ENCODE measurements at places on chromosomes 7 and 10.

DNA sequence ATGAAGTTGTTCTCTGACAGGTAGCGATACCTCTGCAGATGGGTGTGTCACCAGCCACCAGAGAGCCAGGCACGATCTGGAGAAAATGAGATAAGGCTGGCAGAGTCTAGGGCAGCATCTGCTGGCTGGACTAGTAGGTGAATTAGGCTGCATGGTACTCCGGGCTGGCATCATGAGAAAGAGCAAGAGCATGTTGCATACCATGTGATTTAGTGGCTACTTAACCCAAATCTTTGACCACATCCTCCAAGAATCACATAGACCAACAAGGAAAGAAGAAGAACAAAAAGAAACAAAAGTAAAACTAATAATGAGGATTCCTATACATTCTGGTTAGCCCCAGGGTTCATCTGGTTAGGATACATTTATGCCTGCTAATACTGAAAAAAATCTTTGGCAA lies 23.4 kb upstream of the FAM170B start:
- DNase-seq = no peak

- no peak for DNase-seq
Measured at GRCh38 chr10:125123476-125124114, 36.8 kb downstream of the CTBP2 start.

DNA sequence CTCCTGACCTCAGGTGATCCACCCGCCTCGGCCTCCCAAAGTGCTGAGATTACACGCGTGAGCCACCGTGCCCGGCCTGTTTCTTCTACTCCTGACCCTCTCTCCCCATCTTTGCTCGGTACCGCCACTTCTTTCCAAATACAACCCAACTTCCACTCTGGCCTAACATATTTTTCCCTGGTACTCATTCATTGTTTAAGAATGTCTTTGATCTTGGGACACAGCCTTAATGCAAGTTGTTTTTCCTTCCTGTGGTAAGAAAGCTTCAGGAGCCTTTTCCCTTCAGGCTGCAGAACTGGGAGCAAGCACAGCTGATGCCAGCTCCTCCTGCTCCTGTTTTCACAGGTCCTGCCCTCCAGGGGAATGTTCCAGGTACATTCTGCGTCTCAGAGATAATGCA lies 13.7 kb downstream of the CALML3 start:
- no peak for DNase-seq

DNA sequence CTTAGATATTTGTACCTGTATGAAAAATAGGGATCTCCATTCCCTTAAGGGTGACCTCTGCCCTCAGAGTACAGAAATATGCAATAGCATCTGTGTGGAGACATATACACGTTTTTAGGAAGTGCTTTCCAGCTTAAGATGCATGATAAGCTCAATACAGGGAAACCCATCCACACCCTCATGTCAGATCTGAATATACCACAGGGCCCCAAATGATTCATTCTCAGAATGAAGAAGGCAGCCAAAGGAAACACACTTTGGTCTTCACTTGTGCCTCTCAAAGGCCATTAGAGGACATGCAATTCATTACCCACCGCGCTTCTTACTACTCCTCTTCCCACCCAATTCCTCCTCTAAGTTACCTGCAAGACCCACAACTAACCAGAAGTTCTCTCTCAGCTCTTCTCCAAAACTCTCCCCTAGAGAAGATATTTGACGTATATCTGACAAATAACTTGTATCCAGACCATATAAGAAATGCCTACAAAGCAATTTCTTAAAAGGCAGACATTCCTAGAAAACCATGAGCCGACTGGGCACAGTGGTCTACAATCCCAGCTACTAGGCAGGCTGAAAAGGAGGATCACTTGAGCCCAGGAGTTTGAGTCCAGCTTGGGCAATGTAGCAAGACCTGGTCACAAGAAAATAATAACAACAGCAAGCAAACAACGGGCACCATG lies 103.0 kb downstream of the OAT start:
- DNase-seq = no peak

DNA sequence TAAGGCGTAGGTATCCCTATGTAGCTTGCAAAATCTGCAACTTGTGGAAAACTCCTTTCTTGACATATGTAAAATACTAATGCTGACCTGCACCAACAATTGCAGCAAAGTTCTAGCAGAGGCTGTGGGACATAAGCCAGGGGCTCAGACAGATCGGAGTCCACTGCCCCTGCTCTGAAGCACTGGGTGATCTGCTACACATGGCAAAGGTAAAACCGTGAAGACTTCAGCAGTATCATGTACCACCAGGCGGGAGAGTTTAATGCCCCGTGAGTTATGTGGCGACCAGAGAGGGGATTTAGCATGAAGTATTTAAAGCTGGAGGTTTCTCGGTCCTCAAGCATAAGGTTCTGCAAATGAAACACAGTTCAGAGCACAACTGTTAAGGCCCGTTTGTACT lies 76.4 kb downstream of the ABCC2 start:
- DNase-seq = no peak

- no peak for DNase-seq
Measured at GRCh38 chr7:27202018-27202861, 2.3 kb upstream of the HOXA13 start.

DNA sequence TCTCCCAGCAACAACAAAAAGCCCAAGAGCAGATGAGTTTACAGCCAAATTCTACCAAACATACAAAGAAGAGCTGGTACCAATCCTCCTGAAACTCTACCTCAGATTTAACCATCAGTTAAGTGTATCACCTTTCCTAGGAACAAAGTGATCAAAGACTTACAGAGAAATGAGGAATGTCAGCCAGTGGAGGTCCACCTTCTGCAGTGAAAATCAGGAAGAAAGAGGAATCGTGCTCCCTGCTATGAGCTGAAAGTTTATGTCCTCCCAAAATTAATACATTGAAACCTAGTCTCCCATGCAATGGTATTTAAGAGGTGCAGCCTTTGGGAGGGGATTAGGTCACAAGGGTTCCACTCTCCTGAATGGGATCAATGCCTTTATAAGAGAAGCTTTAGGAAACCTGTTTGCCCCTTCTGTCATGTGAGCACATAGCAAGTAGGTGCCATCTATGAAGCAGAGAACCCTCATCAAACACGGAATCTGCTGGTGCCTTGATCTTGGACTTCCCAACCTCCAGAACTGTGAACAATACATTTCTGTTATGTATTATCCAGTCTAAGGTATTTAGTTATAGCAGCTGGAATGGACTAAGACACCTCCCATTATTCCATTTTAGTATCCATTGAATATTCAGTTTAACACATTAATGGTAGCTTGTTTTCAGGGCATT lies 139.0 kb upstream of the FZD8 start:
- DNase-seq = no peak

DNA sequence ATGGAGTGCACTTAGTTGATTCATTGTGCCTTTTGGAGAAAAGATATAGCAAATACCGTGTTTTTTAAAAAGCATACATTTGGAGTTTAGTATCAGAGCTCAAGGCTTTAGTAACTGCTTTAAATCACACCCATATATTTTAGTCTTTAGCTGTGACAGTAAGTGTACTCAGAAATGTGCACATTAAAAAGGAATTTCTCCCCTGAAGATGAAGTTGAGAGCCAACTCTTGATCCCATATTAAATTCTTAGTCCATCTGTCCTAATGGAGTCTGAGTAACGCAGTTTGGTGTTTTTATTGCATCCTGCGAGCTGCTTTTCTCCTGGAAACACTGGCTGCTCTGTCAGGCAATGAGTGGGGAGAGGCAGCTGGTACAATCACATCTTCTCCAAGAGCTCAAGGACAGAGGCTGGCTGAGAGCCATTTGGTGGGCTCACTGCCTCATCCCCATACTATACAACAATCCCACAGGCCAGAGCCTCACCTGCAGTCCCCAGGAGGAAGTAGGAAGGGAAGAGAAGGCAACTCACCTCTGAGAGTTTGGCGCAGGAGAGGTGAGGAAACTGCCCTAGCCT lies 473.6 kb upstream of the C7orf33 start:
- no peak for DNase-seq

GRCh38 chr10:29998142-29998808 lies 61.1 kb downstream of the JCAD start:
- peak; percentile 30 for DNase-seq

DNA sequence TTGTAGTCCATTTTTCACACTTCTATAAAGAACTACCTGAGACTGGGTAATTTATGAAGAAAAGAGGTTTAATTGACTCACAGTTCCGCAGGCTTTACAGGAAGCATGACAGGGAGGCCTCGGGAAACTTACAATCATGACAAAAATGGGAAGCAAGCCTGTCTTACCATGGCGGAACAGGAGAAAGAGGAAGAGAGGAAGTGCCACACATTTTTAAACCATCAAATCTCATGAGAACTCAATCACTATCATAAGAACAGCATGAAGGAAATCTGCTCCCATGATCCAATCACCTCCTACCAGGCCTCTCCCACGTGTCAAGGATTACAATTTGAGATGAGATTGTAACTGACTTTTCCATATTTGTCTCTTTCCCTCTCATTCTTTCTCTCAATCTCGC lies 9.3 kb upstream of the PNPLA8 start:
- DNase-seq = no peak

DNA sequence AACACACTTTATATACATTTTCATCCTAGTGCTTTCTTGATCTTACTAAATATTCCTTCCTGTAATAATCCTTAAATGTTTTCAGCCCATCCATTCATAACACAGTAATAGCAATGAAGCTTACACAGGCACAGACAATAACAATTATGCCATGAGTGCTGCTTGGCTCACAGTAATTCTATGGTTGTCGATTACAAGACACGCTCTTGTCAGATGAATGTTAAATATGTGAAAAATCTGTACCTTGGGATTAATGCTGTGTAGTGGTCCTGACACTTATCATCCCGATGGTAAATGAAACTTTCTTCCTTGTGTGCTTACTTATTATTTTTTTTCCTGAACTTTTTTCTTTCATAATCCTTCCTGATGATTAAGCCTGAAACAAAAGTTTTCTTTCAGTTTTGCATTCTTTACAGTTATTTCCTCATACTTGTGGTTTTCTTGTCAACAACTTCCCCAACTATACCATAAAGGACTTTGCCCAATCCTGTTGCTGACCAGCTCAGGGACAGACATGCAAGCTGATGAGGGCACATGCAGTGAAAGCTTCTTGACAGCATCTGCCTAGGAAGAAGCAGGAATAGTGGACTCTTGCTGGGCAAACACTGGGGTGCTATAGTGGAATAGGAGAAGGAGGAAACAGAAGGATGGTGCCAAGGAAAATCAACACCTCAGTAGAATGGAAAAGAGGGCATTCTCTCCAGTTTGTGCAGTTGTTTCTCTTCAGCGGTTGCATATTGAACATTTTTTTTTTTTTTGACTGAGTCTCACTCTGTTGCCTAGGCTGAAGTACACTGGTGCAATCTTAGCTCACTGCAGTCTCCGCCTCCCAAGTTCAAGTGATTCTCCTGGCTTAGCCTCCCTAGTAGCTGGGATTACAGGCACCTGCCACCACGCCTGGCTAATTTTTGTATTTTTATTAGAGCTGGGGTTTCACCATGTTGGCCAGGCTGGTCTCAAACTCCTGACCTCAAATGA lies 6.7 kb upstream of the MGAM2 start:
- no peak for DNase-seq

DNA sequence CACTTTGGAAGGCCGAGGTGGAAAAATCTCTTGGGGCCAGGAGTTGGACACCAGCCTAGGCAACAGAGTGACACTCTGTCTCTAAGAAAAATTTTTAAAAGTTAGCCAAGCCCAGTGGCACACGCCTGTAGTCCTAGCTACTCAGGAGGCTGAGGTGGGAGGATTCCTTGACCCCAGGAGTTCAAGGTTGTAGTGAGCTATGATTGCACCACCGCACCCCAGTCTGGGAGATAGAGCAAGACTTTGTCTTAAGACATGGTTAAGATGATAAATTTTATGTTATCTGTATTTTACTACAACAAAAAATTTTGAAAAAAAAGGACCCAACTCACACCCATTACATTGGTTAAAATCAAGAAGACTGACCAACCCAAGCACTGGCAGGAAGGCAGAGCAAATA lies 44.4 kb upstream of the SMARCD3 start:
- DNase-seq = no peak

DNA sequence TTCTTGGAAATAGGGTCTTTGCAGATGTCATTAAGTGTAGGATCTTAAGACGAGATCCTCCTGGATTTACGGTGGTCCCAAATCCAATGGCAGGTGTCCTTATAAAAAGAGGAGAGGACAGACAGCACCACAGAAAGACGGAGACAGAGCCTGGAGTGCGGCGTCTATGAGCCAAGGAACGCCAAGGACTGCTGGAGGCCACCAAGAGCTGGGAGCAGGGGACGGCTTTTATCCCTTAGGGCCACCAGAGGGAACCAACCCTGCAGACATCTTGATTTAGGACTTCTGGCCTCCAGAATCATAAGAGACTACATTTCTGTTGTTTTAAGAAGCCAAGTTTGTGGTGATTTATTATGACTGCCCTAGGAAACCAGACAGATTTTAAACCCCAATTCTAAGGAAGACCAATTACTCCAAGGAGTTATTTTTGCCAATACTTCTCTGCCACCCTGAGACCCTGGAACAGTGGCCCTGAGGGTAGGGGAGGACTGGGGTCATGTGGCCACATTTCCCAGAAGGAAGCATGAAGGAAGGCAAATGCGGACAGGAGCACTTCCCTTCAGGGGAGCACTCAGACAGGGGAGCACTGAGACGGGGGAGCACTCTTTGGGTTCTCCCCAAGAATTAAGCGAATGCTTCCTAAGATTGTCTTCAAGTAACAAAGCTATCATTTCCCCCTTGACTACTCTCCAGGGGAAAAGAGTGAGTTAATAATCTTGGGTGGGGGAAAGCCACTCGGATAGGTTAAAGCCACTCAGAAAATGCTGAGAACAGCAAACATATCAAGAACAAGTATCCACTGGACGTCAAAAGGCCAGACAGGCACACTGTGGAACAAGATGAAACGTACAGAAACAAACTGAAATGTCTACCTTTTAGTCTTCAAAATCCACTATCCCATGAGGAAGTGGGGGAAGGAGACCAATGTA lies 67.5 kb downstream of the CHST15 start:
- DNase-seq = no peak

GRCh38 chr7:41584746-41585145 lies 118.1 kb downstream of the INHBA start:
- DNase-seq = no peak

DNA sequence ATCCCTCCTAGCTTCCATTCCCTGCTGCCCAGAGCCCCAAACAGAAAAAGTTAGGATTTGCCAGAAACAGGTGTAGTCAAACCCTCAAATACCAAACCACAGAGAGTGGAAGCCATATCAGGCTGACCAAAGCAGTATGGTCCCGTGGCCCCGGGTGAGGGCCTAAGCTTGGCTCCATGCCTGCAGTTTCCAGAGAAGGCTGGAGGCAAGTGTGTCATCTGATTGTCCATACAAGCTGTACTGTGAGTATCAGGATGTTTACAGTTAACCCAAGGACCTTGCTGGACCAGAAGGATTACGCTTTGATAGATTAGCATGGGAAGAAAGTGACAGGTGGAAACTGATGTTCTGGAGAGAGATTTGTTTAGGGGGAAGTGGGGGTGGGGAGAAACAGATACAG lies 96.3 kb downstream of the PRKAG2 start:
- no peak for DNase-seq

DNA sequence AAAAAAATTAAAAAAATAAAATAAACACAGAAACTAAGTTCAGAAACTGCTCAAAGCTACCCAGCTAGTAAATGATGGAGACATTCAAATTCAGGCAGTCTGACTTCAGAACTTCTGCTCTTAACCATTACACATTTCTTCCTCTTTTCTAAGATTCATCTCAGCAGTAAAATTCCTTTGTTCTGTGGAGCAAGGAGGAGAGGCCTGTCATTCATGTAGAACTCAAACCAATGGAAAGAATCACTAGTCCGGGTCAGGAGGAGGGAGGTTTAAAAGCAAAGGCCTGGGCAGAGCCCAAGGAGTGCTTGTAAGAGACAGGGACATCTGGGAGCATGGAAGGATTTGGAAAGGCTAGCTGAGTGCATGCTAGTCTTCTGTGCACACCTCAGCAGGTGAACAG lies 37.9 kb upstream of the DNAJB12 start:
- no peak for DNase-seq
